ENCODE measurements at places on chromosomes 7 and 10. TPM values are rescaled to one million over a fixed set of nuclear protein-coding genes. Genes with fewer than 3 reads are reported as not detected.

MICALL2 gene
- 3.1 TPM for total RNA-seq

PTF1A gene
- total RNA-seq = not detected

CAV1 gene
- total RNA-seq = 175 TPM

DGKB gene
- 2.1 TPM for total RNA-seq

CPA2 gene
- total RNA-seq = 0.52 TPM

UPK3B gene
- not detected for total RNA-seq

ATXN7L1 gene
- 6.3 TPM for total RNA-seq

CNPY1 gene
- total RNA-seq = 0.52 TPM

LOXL4 gene
- 4.2 TPM for total RNA-seq

ERVW-1 gene
- total RNA-seq = not detected

VSIR gene
- total RNA-seq = 13.6 TPM

DOCK4 gene
- total RNA-seq = 24.5 TPM

KCP gene
- under 0.01 TPM for total RNA-seq

RAMP3 gene
- 5.7 TPM for total RNA-seq

WNT8B gene
- not detected for total RNA-seq

NUDT1 gene
- total RNA-seq = 20.9 TPM

ASB4 gene
- 24.0 TPM for total RNA-seq

EXOC6 gene
- total RNA-seq = 54.8 TPM

LRMDA gene
- total RNA-seq = 7.3 TPM

FOXP2 gene
- 10.4 TPM for total RNA-seq

MYPN gene
- total RNA-seq = 57.4 TPM

CDC14C gene
- not detected for total RNA-seq

GRM3 gene
- under 0.01 TPM for total RNA-seq

NPTX2 gene
- 3.1 TPM for total RNA-seq

NFE2L3 gene
- total RNA-seq = under 0.01 TPM

SLC25A28 gene
- 15.7 TPM for total RNA-seq

AP4M1 gene
- 20.9 TPM for total RNA-seq

FLNC gene
- 611 TPM for total RNA-seq

OPN1SW gene
- not detected for total RNA-seq

PLCE1 gene
- 29.2 TPM for total RNA-seq

LDB3 gene
- total RNA-seq = 87.7 TPM

ABCC2 gene
- total RNA-seq = 1.6 TPM

AS3MT gene
- total RNA-seq = 6.8 TPM

ABLIM1 gene
- total RNA-seq = 34.4 TPM

TMUB1 gene
- total RNA-seq = 12.5 TPM

ZCWPW1 gene
- total RNA-seq = 3.1 TPM

GRID2IP gene
- not detected for total RNA-seq

PNLIPRP1 gene
- total RNA-seq = not detected

HECW1 gene
- total RNA-seq = not detected

COMTD1 gene
- total RNA-seq = 4.2 TPM

CHST3 gene
- total RNA-seq = 15.7 TPM

TAS2R41 gene
- not detected for total RNA-seq

DHX32 gene
- 21.9 TPM for total RNA-seq

WASHC2A gene
- 24.0 TPM for total RNA-seq

OR13A1 gene
- not detected for total RNA-seq

LRWD1 gene
- total RNA-seq = 12.5 TPM

CYP2E1 gene
- 1.0 TPM for total RNA-seq

C7orf57 gene
- total RNA-seq = not detected

STX1A gene
- 8.4 TPM for total RNA-seq

CTTNBP2 gene
- 1.6 TPM for total RNA-seq

ZNF485 gene
- 3.7 TPM for total RNA-seq

CYP17A1 gene
- total RNA-seq = not detected

GPR15LG gene
- total RNA-seq = not detected

CPEB3 gene
- 3.1 TPM for total RNA-seq
